IMR-90 (cell line): ENCODE measurements at places on chromosomes 7 and 10. TPM values are rescaled to one million over a fixed set of nuclear protein-coding genes. Genes with fewer than 3 reads are reported as not detected.

GRCh38 chr10:92076722-92077121, 153.2 kb downstream of the BTAF1 start:
- no peak for DNase-seq

DNA sequence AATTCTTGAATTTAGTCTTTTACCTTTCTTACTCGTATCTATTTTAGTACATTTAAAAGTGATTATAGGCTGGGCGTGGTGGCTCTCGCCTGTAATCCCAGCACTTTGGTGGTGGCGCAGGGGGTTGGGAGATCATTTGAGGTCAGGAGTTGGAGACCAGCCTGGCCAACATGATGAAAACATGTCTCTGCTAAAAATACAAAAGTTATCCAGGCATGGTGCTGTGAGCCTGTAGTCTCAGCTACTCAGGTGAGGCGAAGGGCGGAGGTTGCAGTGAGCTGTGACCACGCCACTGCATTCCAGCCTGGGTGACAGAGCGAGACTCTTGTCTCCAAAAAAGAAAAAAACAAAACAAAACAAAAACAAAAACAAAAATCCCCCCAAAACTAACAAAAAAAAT, 12.2 kb downstream of the PRKCQ start:
- no peak for DNase-seq

LIPN gene
- total RNA-seq = not detected in 2 replicates

- DNase-seq = no peak
Measured at GRCh38 chr7:102232611-102233286, 53.9 kb upstream of the SH2B2 start.

DNA sequence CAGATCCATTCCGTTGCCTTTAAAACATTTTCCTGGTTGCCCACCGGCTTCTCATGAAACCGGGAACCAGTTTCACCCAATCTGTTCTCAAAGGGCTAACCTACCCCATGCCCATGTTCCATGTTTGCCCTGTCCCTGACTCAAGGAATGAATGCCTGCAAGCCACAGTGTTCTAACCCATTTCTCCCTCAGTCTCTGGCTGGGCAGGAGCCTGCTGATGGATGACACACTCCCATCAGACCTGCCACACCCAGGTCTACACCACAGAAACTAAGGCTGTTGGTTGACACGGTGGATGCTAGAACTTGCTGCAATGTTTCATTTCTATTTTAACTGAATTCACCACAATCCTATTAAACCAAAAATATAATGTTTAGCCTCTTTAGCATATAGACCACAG, 15.6 kb downstream of the CLRN3 start:
- DNase-seq = no peak

IFIT1B gene
- not detected in 2 replicates for total RNA-seq

DNA sequence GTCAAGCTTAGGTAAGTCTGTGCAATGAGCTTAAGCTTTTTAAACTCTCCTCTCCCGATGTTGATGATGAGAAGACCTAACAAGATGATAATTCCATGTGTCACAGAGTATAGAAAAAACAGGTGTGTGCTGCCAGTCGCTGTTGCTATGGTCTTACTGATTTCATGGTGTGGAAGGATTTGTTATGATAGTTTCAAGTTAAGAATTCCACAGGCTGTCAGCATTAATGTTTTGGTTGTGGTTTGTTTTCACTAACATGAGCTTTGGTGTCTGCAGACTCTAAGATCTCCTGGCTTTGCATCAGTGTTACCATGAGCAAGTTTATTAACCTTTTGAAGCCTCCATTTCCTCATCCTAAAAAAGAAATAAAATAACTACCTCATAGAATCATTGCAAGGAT, 123.7 kb downstream of the NSUN6 start:
- peak; percentile 69 for DNase-seq

STAG3 gene
- 0.28 and 0.36 TPM in 2 replicates for total RNA-seq

DNA sequence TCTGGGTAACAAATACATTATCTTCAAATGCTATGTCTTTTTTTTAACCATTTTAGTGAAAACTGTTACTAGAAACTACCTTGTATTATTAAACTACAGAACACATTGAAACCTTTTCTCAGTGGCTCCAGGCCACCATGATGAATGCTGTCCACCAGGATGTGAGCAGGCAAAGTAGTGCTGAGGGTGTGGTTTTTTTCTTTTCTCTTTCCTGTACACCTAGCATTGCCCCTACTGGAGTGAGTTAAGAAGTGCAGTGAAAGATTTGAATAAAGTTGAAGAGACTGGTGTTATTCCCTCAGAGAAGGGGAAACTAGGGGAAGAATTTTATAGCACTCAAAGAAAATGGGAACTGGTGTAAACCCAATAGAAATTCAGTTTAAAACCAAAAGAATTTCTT, 120.0 kb upstream of the SAMD8 start:
- no peak for DNase-seq

ETV1 gene
- 17.2 and 21.1 TPM in 2 replicates for total RNA-seq

ADARB2 gene
- total RNA-seq = not detected in 2 replicates

DNA sequence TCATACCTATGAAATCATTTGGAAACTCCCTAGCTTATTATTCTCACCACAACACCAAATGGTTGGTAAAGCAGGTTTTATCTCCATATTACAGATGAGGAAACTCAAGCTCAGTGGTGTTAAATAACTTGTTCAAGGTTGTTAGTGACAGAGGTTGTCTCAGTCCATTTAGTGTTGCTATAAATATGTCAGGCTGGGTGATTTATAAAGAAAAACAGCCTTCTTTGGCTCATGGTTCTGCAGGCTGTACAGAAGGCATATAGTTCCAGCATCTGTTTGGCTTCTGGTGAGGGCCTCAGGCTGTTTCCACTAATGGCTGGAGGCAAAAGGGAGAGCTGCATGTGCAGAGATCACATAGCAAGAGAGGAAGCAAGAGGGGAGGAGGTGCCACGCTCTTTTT, 96.6 kb downstream of the ZNF438 start:
- no peak for DNase-seq

DKK1 gene
- total RNA-seq = 74.7 and 116 TPM in 2 replicates

OR6V1 gene
- not detected in 2 replicates for total RNA-seq

- DNase-seq = peak; percentile 83
Measured at GRCh38 chr7:27917774-27918314, 177.9 kb downstream of the TAX1BP1 start.
